ENCODE measurements at places on chromosomes 11 and 22.

DNA sequence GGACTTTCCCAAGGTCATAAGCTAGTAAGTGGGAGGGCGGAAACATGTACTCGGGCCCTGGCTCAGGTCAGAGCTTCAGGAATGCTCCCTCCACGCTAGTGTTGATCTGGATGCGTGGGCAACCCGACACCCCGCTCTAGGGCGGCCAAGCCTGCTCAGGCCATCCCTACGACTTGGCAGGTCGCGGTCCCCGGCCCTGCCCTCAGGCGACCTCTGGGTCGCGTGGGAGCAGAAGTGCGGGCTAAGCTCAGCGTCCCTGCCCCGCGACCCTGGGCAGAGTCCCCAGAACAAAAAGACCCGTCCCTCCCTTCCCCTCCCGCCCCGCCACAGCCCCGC, 781 bp upstream of the TEF start:
- DNase-seq, result peak; percentile 63

GRCh38 chr22:19719050-19719482, 4.3 kb upstream of the GP1BB start:
- no peak for DNase-seq

GRCh38 chr11:64743591-64744543, at the start of gene RASGRP2:
TSS of gene RASGRP2 (minus strand) at chr11:64744142. CDS start at chr11:64742866, 1,276 bp downstream.
- no peak for DNase-seq

- DNase-seq, result no peak
Measured at GRCh38 chr11:111851636-111852035, 19.7 kb downstream of the ALG9 start.

DNA sequence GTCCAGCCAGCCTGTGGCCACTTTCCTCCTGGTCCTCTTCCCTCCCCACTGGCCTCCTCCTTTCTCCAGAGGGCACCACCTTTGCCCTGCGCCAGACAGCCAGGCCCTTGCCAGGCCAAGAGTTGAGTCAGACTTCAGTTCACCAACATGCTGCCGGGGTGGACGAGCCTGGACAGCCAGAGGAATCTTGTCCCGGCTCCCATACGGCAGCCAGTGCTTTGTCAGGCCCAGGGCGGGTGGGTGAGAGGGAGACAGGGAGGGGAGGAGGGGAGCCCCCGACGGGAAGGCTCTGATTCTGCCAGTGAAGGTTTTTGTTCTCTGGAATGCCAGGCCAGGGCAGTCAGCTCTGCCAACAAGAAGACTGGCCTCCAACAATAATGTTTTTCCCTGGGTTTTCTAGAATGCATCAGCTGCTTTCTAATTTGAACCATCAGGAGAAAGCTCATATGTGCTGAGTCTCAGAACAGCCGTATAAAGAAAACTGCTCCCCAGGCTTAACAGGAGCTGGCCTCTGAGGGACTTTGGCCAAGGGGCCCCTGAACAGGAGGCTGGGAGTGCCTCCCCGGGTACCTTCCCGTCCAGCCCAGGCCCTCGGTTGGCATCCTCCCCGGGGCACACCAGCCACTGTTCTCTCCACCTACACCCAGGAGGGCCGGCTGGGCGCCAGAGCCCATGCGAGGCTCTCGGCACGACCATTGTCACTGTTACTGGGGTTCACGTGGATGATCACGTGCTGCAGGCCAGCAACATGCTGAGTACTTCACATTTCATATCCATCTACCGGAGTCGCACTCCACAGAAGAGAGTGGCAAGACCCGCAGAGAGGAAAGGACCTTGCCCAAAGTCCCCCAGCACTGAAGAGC, 28.6 kb downstream of the LIF start:
- DNase-seq, result no peak

DNA sequence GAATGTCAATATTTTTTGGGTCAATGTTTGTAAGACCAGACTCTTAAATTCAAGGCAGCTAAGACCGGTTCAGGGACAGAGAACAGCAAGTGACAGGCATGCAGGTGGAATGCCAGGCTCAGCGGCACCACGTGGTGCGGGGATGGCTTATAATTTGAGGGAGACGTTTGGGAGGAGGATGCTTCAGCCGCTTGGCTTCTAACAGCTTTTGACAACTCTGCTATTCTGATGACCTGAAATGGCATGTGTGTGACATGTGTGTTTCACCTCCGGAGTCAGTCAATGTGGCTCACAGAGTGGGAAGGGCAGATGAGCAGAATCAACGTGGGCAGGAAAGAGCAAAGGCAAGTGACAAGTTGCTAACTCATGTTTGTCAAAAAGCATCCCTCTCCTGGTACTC, 228.3 kb downstream of the KIRREL3 start:
- no peak for DNase-seq

GRCh38 chr11:126452241-126453101, 97.0 kb downstream of the ST3GAL4 start:
- DNase-seq, result no peak

DNA sequence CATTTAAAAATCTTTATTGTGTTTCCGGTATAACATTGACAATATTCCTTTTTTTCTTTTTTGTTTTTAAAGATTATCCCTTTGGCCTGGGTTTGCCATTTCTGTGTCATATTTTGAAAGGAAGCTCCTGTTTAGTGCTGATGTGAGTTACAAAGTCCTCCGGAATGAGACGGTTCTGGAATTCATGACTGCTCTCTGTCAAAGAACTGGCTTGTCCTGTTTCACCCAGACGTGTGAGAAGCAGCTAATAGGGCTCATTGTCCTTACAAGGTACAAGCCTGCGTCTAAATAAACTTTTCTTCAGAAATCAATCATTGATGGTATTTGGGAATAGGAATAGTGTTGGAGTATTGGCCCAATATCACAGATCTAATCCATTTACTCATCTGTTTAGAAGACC, 19.8 kb downstream of the PIWIL4 start:
- no peak for DNase-seq

GRCh38 chr11:111785886-111786412, 19.8 kb upstream of the PPP2R1B start:
- DNase-seq, result no peak

DNA sequence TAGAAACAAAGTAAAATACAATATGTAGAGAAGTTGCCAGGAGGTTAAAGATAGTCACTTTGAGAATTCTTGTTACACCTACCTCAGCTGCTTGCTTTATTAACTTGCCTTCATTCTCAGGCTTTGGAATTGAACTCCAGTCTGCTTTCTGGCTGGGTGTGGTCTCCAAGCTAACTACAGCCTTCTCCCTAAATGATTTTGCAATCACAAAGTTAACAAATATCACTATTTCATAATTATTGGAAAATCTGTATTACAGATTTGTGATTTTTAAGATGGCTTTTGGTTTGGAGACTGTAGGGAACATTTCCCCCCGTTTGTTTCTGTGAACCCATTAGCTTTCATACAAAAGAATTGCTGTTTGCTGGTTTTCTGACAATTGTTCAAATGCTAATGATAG, 2.2 kb downstream of the PLAAT5 start:
- DNase-seq, result no peak

DNA sequence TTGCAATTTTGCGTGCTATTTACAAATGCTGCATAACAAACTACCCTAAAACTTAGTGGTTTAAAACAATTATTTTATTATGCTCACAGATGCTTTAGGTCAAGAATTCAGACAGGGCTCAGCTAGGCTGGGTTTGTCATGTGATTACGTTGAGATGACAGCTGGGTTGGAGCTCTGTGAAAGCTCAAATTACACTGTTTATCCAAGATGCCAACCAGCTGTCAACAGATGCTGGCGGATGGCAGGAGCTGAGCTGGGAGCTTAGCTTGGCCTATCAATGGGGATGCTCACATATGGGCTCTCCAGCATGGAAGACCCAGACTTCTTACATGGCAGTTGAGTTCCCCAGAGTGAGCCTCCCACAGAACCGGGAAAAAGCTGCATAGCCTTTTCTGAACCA, 62.7 kb downstream of the STK33 start:
- DNase-seq, result no peak

DNA sequence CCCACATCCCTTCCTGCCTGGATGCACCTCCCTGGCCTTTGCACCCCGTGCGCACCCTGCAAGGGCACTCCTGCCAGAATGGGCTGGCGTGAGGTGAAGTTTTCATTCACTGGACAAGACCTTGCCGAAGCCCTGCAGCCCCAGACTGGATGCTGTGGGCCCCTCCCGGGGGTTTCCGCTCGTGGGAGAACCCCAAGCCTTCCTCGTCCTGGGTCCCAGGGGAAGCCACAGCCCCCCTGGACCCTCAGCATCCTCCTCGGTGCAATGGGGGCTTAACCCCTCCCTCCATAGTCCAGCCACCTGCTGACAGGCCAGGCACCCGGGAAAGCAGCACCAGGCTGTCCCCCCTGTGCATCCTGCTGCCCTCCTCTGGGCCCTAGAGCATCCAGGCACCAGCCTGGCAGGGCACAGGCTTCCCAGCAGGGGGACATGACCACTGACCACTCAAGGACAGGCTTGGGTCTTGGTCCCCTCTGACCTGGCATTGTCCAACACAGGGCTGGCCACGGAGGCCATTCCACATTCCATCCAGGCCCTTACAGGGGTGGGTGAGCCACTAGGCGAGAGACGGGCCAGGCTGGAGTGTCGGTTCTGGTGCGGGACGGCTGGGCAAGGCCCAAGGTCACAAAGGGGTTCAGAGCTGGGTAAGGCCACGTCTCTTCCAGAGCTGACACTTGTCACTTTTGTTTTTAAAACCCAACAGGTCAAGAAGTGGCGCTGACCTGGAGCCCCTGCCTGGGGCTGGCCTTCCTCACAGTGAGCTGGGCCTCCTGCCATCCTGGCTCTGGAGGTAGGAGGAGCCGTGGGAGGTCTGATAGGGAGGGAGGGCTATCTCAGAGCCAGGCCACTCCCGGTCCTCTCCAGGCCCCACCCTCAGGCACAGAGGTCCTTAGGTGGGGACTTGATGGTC, 41.5 kb upstream of the PPARA start:
- DNase-seq, result no peak

GRCh38 chr11:128187377-128187776, 400.0 kb downstream of the ETS1 start:
- DNase-seq, result no peak

DNA sequence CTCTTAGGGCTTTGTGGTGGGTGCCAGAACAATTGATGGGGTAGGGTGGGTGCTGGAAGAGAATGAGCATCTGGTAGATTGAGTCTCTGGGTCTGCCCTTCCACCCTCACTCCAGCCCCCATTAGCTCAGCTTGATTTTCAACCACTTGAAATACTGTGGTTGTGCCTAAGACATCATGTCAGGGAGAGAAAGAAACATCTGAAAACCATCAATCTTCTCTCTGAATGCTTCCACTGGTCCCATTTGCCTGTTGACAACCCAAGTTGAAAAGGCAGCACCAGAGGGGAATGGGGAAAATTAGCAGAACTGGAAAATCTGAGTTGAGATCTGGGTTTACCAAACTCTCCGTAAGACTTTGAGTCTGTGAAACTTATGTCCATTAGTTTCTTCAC, 26.1 kb downstream of the CD44 start:
- no peak for DNase-seq

- no peak for DNase-seq
Measured at GRCh38 chr22:24067587-24068376, 56.7 kb downstream of the CABIN1 start.

DNA sequence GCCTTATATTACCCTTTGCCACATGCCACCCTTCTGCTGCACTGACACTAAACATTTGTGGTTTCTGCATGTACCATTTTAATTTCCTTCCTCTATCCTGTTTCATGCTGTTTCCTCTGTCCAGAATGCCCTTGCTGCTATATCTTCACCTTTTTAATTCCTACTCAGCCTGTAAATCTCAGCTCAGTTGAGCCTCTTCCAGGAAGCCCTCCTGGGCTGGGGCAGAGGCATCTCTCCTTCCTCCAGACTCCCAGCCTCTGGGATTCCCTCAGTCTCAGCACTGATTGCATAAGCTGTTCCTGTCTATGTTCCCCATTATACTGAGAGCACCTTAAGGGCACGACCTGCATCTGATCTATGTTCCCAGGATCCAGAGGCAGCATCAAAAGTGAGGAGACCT, 98.7 kb downstream of the RNF169 start:
- DNase-seq, result no peak

GRCh38 chr22:44024288-44024921, at the start of gene PARVB:
TSS of gene PARVB (plus strand) at chr22:44024302. CDS start at chr22:44024340, 38 bp downstream.
- no peak for DNase-seq

DNA sequence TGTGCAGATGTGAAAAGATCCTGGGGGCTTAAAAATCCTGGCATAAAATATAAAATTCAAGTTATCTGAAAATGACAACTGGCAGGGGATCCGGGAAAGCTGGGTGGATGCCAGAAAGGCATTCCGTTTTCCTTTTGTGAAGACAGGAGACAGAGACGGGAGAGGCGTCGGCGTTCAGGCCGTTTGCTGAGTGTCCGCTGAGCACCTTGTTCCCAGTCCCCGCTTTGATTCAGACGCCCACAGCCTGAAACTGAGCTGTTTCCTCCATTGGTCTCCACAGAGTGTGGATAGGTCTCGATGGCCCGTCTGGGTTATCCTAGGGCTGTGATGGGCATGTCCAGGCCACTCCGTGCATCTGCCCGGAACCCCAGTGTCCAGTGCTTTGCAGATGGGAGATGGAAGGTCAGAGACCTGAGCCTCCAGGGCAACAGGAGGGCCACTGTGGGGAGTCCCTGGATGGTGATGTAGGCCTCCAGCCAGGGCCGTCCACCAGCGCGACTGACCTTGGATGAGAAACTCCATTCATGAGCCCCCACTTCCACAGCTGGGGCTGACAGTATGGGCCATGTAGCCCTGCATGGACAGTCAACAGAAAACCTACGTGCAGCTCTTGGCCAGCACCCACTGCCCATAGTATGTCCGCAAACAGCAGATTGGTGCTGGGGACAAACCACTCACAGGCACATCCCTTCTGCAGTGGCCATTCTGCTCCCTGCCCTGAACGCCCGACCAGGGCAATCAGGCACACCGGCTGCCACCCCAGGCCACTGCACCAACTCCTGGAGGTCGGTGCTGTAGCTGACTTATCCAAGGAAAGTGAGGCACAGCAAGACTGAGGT, 11.6 kb downstream of the MRGPRF start:
- no peak for DNase-seq

DNA sequence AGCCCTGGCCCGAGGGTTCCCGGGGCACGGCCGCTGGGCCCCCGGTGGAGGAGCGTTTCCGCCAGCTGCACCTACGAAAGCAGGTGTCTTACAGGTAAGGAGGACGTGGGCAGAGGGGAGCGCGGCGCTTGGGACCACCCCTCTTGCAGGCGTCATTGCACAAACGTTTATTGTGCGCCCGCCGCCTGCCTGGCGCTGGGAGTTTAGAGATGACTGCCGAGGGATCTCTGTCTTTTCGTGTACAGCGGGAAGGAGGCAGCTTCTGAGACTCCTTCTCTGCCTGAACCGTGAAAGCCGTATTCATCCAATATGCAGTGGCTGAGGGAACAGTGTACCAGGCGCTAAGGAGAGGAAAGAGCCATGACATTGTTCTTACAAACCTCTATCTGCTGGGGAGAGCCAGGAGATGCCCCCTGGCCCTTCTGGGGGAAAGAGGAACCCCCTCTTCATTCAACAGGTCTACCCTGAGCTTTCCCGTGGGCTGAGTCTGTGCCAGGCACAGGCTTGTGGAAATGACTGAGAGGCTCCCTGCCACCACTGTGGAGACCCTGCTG, 13.8 kb upstream of the DGKZ start:
- DNase-seq, result no peak

- no peak for DNase-seq
Measured at GRCh38 chr11:80773919-80774318, 1333.1 kb upstream of the TENM4 start.

DNA sequence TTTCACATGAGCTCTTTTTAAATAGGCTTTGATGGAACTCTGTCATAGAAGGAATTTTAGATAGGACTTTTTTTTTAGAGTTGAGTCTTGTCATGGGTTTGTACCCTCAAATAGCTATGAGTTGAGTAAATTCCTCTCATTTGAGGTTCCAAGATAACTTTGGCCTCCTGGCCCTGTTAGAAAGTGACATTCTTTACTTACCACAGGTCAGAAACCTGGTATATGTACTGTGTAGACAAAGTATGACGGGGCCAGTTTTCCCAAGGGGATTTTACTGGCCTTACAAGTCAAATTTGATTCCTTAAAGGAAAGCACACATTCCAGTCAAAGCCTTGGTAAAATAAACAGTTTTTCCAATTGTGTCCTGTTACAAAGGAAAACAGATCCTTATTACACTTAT, 729.3 kb upstream of the LUZP2 start:
- DNase-seq, result no peak

Data from foreskin keratinocyte (primary cell).